ENCODE measurements at places on chromosomes 16 and 17. TPM values are rescaled to one million over a fixed set of nuclear protein-coding genes. Genes with fewer than 3 reads are reported as not detected.
A peak's percentile ranks its signal among the peaks of the same experiment; 100 is the strongest.

DNA sequence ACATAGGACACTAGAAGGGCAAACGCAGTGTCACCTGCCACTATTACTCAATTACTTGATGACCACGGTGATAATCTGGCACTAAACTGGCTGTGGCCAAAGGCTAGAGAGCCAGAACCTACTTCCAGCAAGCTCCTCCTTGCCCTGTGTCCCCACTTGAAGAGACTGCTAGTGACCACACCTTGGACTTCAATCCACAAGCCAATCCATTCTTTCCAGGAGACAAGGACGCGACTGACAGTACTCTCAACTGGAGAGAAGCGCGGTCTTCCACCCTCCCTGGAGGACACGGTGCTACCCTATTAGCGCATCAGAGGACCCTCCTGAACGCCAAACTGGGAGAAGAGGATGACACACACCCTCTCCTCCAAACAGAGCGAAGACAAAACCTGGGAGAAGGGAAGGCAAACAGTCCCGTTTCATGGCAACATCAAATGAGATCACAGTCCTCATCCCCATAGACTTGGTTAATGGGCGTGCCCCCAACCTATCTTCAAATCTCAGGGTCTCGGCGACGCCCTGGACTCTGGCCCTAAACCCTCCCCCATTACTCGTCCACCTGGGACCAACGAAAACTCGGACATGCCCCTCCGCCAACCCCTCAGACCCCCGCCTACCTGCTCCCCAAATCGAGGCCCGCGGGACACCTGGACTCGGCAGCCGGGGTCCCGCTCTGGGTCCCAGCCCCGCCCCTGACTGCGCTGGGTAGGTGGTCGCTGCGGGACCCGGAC is 508 bp downstream of the FLCN start:
- peak overlapping the region; percentile 98 for H3K4me3 ChIP-seq
- H3K27ac ChIP-seq: no peak overlapping the region
- no peaks in the 10 kb centered on the region for H3K36me3 ChIP-seq
- H3K4me1 ChIP-seq: peaks cover 10% of the 10 kb centered on the region
- DNase-seq: peak; percentile 56
- no peaks in the 10 kb centered on the region for H3K27me3 ChIP-seq

Gene OR4D1
- 0.50 TPM for polyA plus RNA-seq

- H3K36me3 ChIP-seq: peaks cover 16% of the 10 kb centered on the region
- no peak overlapping the region for H3K4me3 ChIP-seq
- H3K27me3 ChIP-seq: no peaks in the 10 kb centered on the region
- no peak for DNase-seq
- H3K27ac ChIP-seq: no peak overlapping the region
Measured at GRCh38 chr16:74951206-74951605, 33.7 kb downstream of the WDR59 start.

Gene CACNG5
- 1.8 TPM for polyA plus RNA-seq

- no peaks in the 10 kb centered on the region for H3K36me3 ChIP-seq
- no peak for DNase-seq
- H3K4me3 ChIP-seq: no peak overlapping the region
- H3K27ac ChIP-seq: no peak overlapping the region
- no peaks in the 10 kb centered on the region for H3K4me1 ChIP-seq
Measured at GRCh38 chr17:6969323-6969726, 26.5 kb upstream of the ALOX12 start.

Gene RAP1GAP2
- 18.6 TPM for polyA plus RNA-seq

GRCh38 chr17:82333279-82334171 is at the start of gene SECTM1:
TSS of gene SECTM1 (minus strand) at chr17:82333766. CDS start at chr17:82327240, 6,526 bp downstream.
- H3K4me1 ChIP-seq: peaks cover 7% of the 10 kb centered on the region
- peak within 1 kb of the TSS; percentile 60 for H3K4me3 ChIP-seq
- DNase-seq: peak; percentile 71
- no peak within 1 kb of the TSS for H3K27ac ChIP-seq
- no peaks in the 10 kb centered on the region for H3K36me3 ChIP-seq

DNA sequence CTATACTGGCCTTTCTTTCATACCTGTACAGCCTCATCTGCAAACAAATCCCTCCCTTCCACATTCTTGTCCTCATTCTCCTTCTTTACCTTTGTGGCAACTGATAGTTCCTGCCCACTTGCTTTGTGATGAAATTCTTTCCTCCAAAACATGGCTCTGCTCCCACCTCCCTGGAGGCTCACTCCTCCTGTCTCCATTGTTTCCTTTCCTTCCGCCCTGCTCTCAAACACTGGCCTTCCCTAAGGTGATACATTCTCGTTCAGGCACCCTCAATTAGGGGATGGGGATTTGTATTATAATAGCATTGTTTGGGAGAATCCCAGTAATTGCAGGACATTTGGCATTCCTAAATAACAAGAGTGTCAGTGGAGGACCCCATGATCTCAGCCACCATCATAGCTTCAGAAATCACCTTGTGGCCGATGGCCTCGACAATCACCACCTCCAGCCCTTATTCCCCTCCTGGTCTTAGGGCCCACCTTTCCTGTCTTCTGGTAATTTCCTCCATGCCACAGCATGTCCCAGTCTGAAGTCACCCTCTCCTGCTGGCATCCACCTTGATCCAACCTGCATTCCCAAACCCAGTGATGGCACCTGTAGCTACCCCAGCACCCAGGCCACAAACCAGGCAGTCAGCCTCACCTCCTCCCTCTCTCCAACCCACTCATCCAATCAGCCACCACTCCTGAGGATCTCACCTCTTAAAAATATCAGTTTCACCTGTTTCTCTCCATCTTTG is 7.9 kb downstream of the UNC119 start:
- no peaks in the 10 kb centered on the region for H3K27me3 ChIP-seq
- H3K4me1 ChIP-seq: peaks cover 9% of the 10 kb centered on the region
- H3K4me3 ChIP-seq: no peak overlapping the region
- 0 out of 2 replicates have a peak overlapping the region, but pooled peaks have one; percentile 0 for H3K27ac ChIP-seq

GRCh38 chr17:28004344-28004743 is 38.1 kb upstream of the NLK start:
- H3K4me3 ChIP-seq: no peak overlapping the region
- no peaks in the 10 kb centered on the region for H3K36me3 ChIP-seq
- H3K27ac ChIP-seq: no peak overlapping the region
- H3K27me3 ChIP-seq: no peaks in the 10 kb centered on the region
- DNase-seq: no peak

Gene MC1R
- polyA plus RNA-seq: 0.74 TPM

Data from GM23338 (cell line).